ENCODE measurements at places on chromosomes 3 and 15.

DNA sequence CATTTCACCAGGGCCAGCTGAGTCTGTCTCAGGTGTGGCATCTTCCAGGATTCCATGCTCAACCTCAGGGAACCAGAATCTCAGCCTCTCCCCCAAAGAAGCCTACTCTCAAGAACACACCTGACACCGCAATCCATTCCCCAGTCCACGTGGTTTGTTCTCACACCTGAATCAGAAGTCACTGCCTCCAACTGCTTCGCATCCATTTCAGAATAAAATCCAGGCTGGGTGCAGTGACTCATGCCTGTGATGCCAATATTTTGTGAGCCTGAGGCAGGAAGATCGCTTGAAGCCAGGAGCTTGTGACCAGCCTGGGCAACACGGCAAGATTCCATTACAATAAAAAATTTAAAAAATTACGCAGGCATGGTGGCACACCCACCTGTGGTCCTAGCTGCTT is 212.2 kb downstream of the FOXP1 start:
- peak overlapping the region; percentile 72 for H3K27ac ChIP-seq
- peak; percentile 71 for DNase-seq
- H3K4me3 ChIP-seq: no peak overlapping the region
- H3K27me3 ChIP-seq: no peaks in the 10 kb centered on the region
- peaks cover 30% of the 10 kb centered on the region for H3K4me1 ChIP-seq
- peaks cover 14% of the 10 kb centered on the region for H3K36me3 ChIP-seq

DNA sequence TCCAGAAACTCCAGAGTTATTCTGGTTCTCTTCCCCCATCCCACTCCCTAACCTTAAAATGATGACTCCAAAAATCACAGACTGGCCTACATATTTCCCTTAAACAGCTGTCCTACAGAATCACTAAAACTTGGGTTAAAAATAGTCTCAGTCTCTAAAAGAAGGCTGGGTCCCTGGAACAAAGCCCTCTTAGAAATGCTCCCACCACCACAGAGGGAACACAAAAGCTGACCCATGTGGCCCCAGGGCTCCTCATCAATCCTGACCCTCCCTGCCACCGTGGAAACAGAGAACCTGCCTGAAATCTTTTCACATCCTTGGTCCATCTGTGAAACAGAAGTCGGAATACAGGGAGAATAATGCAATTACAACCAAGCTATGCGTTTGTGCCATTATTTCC is 55.7 kb upstream of the DCLK3 start:
- no peaks in the 10 kb centered on the region for H3K4me1 ChIP-seq
- no peak overlapping the region for H3K4me3 ChIP-seq
- H3K27ac ChIP-seq: no peak overlapping the region

DNA sequence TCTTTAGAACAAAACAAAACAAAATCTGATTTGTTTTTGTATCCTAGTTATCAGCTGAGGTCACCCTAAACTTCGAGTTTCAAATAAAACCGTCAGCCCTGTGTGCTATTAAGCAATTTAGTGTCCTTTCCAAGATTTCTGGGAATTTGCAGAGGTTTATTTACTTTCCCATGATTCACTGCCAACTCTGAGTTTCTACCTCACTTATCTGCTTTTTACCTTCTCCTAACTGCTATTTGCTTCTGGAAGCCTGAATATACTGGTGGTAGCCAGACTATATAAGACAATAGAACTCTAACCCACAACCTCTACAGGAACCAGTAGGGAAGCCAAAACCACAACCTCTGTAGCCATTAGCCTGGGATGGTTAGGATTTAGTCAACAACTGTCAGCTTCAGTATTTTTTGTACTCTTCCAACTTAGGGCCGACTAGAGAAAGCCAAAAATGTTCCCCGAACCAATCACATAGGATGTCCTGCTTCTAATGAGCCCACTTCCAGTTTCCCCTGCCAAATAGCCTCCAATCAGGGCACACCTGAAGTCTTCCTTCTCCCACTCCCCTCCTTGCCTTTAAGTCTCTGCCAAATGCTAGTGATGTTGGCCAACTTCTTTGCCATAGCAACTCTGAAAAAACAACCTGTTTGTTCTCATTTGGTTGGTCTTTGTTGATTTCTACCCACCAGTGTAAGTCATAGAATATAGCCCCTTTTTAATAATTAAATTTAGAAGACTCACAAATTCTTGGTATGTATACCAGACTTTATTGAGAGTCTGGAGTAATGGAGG is 273.1 kb downstream of the ULK4 start:
- no peaks in the 10 kb centered on the region for H3K27me3 ChIP-seq
- H3K27ac ChIP-seq: peak overlapping the region; percentile 13
- H3K36me3 ChIP-seq: peaks cover 7% of the 10 kb centered on the region

- H3K27me3 ChIP-seq: no peaks in the 10 kb centered on the region
- H3K4me3 ChIP-seq: no peak overlapping the region
- H3K4me1 ChIP-seq: peaks cover 13% of the 10 kb centered on the region
- H3K36me3 ChIP-seq: no peaks in the 10 kb centered on the region
Observed at GRCh38 chr3:65664446-65664845, 374.3 kb downstream of the MAGI1 start.

Data from MCF 10A (cell line).